ENCODE measurements at places on chromosomes 5 and 9.

GRCh38 chr9:109355564-109356297 is 34.9 kb upstream of the EPB41L4B start:
- DNase-seq, result no peak

GRCh38 chr5:169374761-169375160 is 73.8 kb upstream of the SLIT3 start:
- no peak for DNase-seq

GRCh38 chr9:14331120-14331519 is 17.2 kb upstream of the NFIB start:
- DNase-seq, result no peak

DNA sequence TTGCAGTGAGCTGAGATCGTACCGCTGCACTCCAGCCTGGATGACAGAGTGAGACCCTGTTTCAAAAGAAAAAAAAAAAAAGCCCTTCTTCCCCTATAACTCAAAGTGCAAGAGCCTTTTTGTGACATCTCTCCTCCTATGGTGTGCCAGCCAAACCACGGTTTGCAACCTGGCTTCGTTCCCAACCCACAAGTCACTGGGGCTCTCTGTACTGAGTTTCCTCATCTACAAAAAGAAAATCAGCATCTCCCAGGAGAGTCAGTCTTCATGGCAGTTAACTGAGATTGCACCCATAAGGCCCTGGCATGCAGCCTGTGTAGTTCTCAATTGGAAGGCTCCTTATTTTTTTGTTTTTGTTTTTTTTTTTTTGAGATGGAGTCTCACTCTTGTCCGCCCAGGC is 14.8 kb downstream of the ODF2 start:
- peak; percentile 8 for DNase-seq

DNA sequence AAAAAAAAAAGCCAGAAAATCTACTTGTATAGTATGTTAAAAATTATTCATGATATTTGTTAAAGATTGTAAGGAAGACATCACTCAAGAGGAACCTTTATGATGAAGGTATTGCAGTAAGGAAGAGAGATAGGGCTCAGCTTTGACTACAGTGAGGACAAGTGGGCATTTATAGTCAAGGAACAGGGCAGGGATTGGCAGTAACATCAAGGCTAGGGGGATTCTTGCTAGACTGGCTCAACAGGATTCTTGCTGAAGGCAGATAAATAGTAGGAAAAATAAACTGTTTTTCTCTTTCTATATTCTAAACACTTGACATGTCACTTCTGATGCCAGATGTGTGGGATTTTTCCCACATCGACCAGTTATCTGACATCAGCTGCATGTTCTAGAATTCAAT is 96.7 kb downstream of the ITGA1 start:
- DNase-seq, result no peak

- DNase-seq, result no peak
Measured at GRCh38 chr5:147375151-147375550, 134.7 kb downstream of the DPYSL3 start.

- DNase-seq, result no peak
Measured at GRCh38 chr9:129109537-129109903, 1.1 kb downstream of the CRAT start.

DNA sequence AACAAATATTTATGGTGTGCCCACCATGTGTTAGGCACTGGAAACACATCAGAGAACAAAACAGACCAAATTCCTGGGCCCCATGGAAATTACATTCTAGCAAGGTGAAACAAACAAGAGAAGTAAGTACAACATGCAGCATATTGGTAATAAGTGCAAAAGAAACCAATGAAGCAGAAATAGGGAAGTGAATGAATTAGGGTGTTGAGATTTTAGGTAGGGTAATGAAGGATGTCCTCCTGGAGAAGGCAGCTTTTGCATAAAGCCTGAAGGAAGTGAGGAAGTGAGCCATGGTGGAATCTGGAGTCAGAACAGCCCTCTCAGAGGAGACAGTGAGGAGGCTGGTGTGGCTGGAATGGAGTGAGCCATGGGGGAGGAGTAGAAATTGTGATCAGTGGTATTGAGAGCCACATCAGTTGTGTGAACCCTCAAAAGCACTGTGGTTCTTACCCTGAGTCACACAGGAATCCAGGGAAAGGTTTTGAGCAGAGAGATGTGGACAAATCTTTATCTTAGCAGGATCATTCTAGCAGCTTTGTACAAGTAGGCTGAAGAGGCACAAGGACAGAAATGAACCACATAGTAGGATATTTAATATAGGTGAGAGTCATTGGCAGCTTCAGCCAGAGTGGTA is 52.7 kb upstream of the ARL15 start:
- DNase-seq, result no peak

DNA sequence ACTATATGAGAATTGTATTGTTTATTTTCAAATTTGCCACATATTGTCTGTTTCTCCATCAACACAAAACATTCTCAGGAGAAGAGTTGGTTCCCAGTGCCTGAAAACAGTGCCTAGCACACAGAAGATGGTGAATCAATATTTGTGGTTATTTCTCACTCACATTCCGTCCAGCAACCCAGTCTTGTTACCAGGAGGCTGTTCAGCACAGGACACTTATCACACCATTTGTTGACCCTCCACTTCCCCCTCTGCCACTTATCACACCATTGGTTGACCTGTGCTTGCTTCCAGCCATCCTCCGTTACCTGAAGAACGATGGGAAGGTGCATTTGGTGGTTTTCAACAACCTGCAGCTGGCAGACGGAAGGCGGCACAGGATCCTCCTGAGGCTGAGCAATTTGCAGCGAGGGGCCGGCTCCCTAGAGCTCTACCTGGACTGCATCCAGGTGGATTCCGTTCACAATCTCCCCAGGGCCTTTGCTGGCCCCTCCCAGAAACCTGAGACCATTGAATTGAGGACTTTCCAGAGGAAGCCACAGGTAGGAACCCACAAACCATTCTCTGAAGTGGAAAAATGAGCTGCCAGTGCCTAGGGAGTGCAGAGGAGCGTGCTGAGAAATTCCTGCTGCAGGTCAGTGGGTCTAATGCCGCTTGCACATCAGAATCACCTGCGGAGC is 20.5 kb downstream of the THBS4 start:
- no peak for DNase-seq

- DNase-seq, result no peak
Measured at GRCh38 chr9:114437401-114437893, 49.7 kb upstream of the AKNA start.

GRCh38 chr9:93894691-93895079 is 60.5 kb downstream of the BARX1 start:
- no peak for DNase-seq

DNA sequence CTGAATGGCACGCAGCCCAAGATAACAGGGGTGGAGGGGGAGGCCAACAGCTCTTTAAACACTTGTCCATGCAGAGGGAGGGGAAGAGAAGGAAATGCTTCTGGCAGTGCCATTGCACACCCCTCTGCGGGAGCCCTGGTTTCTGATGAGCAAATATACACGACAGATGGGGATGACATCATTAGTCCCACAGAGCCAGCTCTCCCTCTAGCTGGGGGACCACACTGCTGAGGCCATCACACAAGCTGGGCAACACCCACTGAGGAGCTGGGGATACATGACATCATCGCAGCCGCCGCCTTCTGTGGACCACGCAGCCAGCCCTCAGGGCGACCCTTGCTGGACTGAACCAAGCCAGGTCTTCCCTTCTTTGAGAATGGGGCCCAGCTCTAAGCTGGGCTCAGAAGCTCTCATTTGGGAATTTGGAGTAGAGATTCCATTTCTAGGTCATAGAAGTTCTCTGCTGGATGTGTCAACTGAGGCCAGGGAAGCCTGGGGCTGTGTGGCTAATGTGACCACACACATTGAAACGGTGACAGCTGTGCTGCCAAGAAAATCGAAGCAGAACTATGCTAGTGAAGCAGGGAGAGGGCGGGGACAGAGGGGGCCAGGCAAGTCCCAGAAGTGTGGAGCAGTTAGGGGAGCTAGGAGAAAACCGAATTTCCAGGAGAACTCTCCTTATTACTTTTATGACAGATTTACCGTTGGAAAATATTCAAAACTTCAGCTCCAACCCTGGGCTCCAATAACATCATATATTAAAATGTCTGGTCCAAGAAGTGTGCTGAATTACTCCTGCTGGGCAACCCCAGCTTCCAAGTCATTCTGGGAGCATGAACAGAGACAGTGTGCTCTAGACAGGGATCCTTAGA is 79.5 kb downstream of the PRRT1B start:
- no peak for DNase-seq

GRCh38 chr5:176564002-176564401 is 14.9 kb downstream of the CDHR2 start:
- no peak for DNase-seq

- no peak for DNase-seq
Measured at GRCh38 chr5:99543841-99544240, 615.0 kb upstream of the CHD1 start.

DNA sequence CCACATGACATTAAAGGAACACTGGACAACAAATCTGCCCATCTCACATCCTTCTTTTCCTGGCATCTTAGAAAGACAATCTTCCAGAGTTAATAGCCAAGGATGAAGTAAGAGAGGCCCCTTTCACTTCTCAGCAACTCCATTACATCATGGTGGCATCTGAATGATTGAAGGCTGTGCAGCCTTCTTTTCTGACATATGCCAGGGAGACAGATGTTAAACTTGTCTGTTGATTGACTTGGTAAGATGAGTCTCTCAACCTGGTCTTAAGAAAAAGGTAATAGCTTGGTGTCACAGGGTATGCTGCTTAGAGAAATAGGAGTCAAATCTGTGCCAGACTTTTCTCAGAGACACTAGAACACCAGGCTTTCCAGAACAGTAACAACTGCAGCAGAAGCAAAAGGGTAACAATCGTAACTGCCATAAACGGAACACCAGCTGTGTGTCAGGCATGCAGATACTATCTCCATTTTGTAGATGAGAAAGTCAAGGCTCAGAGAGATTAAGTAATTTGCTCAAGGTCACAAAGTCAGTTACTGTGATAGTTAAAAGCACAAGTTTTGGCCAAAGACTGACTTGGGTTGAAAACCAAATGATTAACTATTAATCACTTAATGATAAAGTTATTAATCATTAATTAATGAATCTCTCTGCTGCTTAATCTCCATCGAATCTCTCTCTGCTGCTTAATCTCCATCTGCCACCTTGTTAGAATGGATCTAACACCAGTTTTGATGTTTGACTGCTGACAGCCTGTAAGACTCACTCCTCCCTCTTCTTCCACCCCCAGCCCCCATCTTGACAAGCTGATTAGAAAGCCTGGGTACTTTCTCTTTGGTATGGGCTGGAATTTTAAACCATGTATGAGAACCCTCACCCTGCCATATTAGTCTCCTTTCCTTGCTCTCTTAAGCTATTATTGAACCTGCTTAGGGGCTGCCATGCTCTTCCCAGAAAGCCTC is 353.5 kb downstream of the ENC1 start:
- DNase-seq, result no peak

DNA sequence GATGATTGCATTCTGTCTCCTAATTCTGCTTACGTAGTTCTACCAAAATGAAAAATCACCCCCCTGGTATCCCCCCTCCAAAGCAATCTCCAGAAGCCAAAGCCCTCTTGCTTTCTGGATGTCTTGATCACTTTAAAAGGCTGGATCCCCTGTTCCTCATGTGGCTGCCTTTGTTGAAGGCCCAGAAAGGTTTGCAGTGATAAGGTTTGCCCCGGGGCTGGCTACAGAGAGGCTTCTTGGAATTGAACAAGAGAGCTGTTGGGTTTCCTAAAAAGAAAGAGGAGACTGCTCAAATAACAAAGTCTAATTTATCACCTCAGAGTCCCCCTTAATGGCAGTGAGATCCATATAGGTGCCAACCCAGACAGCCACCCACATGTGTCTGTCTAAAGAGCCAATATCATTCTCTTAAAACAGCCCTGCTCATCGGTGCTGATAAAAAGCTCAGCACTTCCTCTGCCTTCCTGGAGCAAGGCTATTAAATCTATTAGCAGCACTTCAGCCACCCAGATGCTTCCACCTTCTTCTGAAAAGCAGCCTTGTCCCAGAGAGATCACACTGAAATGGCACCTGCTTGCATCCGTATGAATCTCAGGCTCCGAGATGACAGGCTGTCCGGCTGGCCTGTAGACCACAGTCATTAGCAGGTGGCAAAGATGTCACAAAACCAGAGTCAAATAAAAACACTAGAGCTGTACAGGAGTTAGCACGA is 70.9 kb downstream of the TEX10 start:
- DNase-seq, result no peak

DNA sequence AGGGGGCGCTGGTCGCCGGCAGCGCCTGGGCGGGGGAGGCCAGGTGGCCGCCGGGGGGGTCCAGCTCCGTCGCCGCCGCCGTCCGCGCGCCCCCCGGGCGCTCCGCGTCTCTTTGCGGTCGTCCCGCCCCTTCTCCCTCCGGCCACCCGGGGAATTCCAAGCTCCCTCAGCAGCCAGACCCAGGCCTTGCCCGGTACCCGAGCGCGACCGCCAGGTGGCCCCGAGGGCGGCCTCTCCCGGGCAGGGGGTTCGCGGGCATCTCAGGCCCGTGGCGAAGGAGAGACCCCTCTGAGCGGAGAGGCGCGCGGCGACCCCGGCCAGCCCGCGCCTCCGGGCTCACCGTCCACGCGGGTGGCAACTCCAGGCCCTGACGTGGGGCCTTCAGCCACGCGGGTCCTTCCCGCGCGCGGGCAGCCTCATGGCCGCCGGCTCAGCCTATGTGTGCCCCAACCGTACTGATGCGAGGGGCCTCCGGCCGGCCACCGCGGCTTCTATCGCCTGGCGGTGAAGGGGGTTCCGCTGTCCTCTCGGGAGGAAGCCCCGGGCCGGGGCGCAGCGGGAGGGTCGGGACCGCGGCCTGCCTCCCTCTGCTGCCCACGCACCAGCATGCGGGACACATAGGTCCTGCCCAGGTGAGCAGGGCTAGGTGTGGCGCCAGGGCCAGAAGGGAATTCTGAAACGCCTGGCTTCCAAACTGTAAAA is 529 bp upstream of the NRARP start:
- DNase-seq, result no peak

GRCh38 chr5:148957591-148958202 is 105.2 kb downstream of the SH3TC2 start:
- DNase-seq, result no peak

GRCh38 chr9:126688617-126689016 is 74.9 kb downstream of the LMX1B start:
- no peak for DNase-seq

- DNase-seq, result peak; percentile 61
Measured at GRCh38 chr9:130451509-130452388, 7.0 kb downstream of the ASS1 start.

GRCh38 chr9:93252116-93252780 is 68.3 kb downstream of the WNK2 start:
- DNase-seq, result no peak

Measured in HS-5 (cell line).